ENCODE measurements at places on chromosomes 12 and 14. TPM values are rescaled to one million over a fixed set of nuclear protein-coding genes. Genes with fewer than 3 reads are reported as not detected.
A peak's percentile ranks its signal among the peaks of the same experiment; 100 is the strongest.

Gene PTHLH
- polyA plus RNA-seq = 0.83 TPM

GRCh38 chr12:22529281-22530060, 14.9 kb downstream of the C2CD5 start:
- no peak for DNase-seq

- DNase-seq = no peak
Observed at GRCh38 chr14:81432219-81432661, 32.1 kb upstream of the STON2 start.

- no peak for DNase-seq
Observed at GRCh38 chr12:1793426-1794210, 26.7 kb upstream of the LRTM2 start.

Gene TPPP2
- 3.0 TPM for polyA plus RNA-seq

GRCh38 chr14:25140411-25140810, 90.5 kb upstream of the STXBP6 start:
- no peak for DNase-seq

GRCh38 chr12:60078026-60078425, 482.2 kb downstream of the SLC16A7 start:
- DNase-seq = no peak

GRCh38 chr12:19867970-19868369, 428.7 kb downstream of the AEBP2 start:
- DNase-seq = no peak

Gene SLC41A2
- polyA plus RNA-seq = 5.7 TPM

DNA sequence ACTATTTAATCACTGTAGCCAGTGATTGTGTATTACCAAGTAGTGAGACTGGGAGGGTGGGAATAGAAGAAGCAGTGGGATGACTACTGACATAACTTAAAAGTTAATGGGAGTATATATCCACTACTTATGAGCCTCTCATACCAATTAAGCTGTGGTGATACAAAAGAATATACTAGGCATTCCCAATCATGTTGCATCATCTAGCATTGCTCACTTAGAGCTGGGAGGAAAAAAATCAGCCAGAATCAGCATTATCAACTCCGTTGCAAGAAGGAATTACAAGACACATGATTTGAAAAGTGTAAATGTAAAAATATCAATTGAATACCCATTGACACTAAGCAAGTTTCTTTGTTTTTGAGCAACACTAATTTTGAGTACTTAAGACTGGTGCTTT, 745 bp upstream of the PPP1R36 start:
- no peak for DNase-seq

- DNase-seq = peak; percentile 75
Observed at GRCh38 chr12:121917950-121918678, at the start of gene CFAP251. Gene CFAP251 (plus strand): TSS chr12:121918592. CDS start chr12:121921306, 2,714 bp downstream.

GRCh38 chr12:10366875-10367274, 23.0 kb downstream of the KLRK1 start:
- no peak for DNase-seq

- no peak for DNase-seq
Observed at GRCh38 chr12:84814664-84815245, 97.8 kb downstream of the SLC6A15 start.

DNA sequence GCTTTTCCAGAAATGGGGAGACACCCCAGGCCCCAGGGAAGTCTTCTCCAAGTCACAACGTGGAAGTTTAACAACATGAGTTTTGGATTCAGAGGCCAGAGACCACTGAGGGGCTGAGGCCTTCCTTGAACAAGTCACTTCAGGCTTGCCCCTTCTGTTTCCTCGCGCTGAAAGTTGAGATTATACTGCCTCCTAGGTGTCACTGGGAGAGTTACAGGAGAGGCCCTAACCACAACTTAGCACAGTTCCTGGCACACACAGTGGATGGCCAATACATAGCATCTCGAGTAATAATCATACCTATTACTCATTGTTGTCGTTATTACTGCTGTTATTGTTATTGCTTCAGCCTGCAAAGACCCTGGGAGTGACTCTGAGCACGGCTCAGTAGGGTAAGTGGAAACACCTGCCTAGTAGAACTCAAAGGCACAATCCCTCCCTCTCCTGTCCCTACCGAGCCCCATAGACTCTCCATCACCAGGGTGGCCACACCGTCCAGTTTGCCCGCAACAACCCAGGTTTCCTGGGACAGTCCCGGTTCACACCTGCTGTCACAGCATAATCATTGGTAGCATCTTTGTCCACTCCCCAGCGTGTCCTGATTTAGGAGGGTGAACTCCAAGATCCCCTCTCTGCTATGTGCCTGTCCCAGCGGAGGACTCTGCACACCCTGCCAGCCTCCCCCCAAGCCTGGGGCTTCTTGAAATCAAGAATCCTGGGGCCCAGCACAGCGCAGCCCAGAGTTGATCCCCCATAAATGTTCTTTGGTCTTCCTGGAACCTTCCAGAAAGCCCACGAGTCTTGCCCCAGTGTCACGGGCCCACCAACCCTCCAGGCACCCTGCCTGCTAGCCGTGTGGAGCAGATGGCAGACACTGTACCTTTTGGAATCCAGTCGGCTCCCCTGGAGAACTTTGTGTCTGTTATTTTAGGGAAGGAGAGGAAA, 85.0 kb downstream of the SYNE3 start:
- no peak for DNase-seq

Gene SLC25A3
- 695 TPM for polyA plus RNA-seq

Gene ORMDL2
- polyA plus RNA-seq = 43.3 TPM

- no peak for DNase-seq
Observed at GRCh38 chr12:34292736-34293625, 270.7 kb downstream of the ALG10 start.

GRCh38 chr14:24092505-24093206, 1.5 kb upstream of the PCK2 start:
- no peak for DNase-seq

DNA sequence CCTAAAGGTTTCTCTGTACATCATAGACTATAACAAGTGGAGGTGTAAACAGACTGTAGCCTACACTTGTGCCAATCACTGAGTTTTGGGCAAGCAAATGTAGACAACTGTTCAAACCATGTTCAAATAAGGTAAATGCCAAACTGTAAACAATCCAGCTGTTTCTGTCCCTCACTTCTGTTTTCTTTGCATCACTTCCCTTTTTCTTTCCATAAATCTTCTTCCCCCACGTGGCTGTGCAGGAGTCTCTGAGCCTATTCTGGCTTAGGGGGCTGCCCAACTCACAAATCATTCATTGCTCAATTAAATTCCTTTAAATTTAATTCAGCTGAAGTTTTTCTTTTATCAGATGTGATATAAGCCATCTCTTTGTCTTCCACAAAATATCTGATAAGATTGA, 65.1 kb upstream of the CPM start:
- no peak for DNase-seq

GRCh38 chr12:41052441-41052840, 135.7 kb upstream of the PDZRN4 start:
- no peak for DNase-seq

Gene DCD
- not detected for polyA plus RNA-seq

GRCh38 chr12:27924350-27925135, 48.0 kb downstream of the PTHLH start:
- no peak for DNase-seq

DNA sequence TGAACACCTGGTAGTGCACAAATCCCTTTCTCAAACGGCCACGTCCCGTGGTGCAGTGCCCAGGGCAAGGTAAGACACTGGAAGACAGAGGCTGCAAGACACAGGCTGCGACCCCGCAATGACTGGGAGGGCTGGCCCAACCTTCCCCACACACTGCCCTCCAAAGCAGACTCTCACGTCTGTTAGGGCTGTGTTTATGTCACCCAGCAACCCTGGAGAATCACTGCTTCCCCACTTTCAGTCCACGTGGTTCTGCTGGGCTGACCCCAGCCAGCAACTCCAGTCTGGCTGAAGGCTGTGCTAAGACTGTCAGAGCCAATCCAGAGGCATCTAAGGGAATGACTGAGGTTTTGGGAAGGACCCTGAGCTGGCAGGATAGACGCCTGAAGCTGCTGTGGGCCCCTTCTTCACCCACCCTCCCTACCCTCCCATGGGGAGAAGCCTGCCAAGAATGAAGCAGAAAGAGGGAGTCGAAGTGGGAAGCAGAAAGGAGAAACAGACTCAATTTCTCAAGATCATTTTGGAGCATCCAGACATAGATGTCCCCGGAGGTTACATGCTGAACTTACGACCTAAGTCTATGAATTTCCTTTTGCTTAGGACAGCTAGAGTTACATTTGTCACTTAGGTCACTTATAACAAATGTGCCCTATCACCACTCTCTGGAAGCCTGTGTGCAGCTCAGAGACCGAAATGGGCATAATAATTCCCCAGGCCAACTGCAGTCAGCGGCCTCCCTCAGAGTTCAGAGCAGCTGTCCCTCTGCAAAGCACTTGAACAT, 11.7 kb downstream of the KDM2B start:
- no peak for DNase-seq

Gene RNASE3
- polyA plus RNA-seq = 0.44 TPM

Gene SLC25A47
- polyA plus RNA-seq = not detected

DNA sequence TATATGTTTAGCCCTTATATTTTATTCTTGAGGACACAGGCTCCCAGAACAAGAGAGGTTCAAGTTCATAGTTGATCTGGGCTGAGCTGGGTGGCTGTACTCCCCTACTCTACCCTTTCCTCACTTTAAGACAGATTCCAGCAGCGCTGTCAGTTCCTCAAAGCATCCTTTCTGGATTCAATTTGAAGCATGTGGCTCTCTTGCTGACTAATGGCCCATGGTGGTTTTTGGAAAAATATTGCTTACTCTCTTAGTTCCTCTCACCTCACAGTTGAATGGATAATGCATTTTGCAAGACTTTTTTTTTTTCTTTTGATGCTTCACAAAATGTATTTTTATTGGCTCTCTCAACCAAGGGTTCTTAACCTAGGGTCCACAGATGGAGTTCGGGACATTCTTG, 4.1 kb downstream of the PELI2 start:
- no peak for DNase-seq

DNA sequence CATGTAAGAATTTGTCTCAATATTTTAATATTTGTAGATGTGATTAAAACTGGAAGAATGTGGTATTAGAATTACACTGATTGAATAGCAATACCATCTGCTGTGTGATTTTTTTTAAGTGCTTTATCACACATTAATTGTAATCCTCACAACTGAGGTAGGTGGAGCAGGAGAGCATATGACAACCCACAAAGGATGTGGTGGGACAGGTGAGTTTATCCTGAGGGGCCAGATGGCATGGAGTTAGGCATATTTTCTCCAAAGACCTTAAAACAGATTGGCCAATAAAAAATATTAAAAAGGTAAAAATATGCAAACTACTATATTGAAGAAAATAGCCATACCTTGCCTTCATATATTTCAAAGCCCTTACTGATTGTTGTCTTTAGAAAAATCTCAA, 7.8 kb downstream of the LRRC10 start:
- DNase-seq = no peak

- DNase-seq = no peak
Observed at GRCh38 chr14:59371771-59372170, 93.4 kb downstream of the GPR135 start.

Gene CARMIL3
- polyA plus RNA-seq = 1.4 TPM

DNA sequence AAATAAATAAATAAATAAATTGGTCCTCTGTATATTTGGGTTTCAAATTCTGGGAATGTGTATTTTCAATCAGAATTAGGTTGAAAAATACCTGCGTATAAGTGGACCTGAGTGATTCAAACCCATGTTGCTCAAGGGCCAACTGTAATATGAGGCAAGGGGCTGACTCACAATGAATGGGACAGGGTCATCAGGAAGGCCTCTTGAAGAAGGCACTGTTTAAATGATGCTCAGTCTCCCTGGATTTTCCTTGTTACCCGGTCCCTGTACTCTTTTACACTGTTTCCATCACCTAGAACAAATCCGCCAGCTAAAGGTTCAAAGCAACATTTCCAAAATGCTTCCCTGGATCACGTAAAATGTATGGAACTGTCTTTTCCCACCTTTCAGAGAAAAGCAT, 3.8 kb downstream of the PSMB5 start:
- no peak for DNase-seq

DNA sequence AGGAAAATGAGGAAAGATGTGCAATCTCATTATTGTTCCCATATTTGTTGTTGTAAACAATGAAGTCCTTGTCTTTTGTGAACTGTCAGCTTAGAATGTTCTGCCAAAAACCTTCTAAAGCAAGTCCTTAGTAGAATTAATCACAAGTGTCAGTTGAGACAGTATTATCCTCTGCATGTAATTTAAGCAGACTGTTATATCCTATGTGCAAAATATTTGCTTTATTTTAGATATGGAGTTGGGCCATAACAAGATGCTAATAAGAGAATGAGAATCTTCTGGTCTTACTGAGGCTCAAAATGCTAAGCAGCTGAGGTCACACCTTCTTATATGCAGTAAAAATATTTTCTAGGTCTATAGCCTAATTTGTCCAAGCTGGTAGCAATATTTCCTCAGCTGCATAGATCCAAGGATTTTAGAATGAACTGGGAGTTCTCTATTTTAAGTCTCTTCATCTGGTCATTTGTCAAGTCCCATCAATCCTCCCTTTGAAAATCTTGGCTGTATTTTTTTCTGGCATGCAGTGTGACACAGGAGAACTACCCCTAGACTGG, 222.3 kb upstream of the NAV3 start:
- DNase-seq = peak; percentile 38

DNA sequence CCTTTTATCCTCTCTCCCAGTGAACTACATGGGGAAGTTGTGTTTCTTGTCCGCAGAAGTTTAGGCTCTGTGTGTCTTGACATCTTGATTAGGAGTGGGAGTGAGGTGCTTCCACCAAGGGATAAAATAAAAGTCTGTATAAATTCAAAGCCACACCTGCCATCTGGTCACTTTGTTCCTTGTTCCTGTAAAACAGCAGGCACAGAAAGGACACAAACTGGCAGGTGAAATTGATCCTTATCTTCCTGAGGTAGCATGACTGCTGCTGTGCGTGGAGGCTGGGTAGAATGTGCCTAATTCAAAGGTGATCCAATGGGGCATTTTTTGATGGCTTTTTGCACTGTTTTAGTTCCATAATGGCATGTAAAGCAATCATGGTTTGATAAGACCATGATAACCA, 104.3 kb upstream of the KITLG start:
- no peak for DNase-seq

DNA sequence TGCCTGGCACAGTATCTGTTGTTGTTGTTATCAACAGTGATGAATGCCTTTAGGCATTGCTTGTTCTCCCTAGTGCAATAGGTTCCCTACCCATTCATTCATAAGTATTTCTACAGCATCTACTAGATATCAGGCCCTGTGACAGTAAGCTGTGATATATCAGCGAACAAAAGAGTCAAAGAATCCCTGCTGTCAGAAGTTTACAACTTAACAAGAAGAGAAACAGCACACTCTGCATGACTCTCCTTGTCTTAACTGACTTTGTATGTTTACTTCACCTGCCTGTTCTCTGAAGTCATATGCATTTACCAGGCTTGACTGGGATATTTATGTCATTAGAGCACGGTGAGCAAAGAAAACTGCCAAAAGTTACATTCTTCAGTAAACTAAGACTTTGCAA, 452.2 kb upstream of the RPL10L start:
- DNase-seq = peak; percentile 1

- no peak for DNase-seq
Observed at GRCh38 chr12:73598626-73599025, 939.0 kb upstream of the ATXN7L3B start.

Gene KRT85
- polyA plus RNA-seq = not detected
